Stimulated activated CD4-positive, alpha-beta T cell treated with anti-CD3 and anti-CD28 coated beads, Interleukin-1b, Interleukin-23, amount 100 ng/mL, for 24 hours (primary cell): ENCODE measurements at places on chromosomes 6 and 20.

GRCh38 chr6:4819706-4820283, 43.6 kb downstream of the CDYL start:
- no peak for DNase-seq

- DNase-seq: no peak
These were observed 3.5 kb upstream of the UCKL1 start for GRCh38 chr20:63959699-63960075.

DNA sequence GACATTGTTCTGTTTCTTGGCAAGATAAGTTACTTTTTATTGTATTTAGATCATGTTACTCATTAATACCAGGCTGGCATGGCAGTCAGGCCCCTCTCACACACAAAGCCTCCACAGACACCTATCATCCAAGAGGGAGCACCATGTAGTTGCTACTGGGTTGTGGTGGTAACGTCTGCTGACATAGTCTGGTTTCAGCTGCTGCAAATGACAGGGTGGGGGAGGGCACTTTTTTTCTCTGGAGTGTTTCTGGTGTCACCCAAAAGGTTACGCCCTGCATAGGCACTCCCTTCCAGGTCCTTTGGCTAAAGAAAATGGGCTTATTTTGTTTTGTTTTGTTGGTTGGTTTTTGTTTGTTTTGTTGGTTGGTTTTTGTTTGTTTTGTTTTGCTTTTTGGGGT, 236.4 kb upstream of the RIMS1 start:
- DNase-seq: no peak

- DNase-seq: no peak
These were observed 17.0 kb downstream of the TOP1 start for GRCh38 chr20:41045671-41046070.

- DNase-seq: no peak
These were observed 52.1 kb downstream of the BMP2 start for GRCh38 chr20:6819599-6819998.

- DNase-seq: no peak
These were observed 16.6 kb upstream of the FBXO9 start for GRCh38 chr6:53048431-53049195.

GRCh38 chr6:3209114-3210023, 18.1 kb downstream of the TUBB2B start:
- DNase-seq: no peak

- no peak for DNase-seq
These were observed 446.8 kb downstream of the TFAP2B start for GRCh38 chr6:51265426-51265825.

DNA sequence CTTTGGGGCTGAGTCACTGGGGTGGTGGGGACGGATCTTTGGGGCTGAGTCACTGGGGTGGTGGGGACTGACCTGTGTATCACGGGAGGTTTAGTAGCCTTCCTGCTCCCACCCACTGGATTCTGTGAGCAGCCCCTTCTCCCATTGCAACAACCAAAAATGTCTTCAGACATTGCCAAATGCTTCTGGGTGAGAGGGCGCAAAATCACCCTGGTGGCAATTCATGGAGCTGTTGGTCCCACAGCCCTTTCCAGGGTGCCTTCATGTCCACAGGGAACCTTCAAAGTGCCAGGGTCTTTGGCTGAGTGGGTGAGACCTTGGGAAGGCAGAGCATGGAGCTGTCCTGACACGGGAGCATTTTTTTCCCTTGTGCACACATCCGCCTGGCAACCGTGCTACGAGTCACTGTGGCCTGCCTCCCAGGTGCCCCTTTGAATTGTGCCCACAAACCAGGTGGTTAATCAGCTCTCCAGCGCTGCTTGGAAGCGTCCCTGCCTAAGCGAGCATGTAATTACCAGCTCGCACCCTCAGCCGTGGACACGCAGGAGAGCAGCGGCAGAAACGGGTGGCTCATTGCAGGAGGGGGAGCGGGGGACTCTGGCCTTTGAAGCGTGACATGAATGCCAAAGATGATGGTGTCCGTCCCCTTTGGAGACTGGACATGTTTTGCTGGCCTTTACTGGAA, 27.4 kb upstream of the APCDD1L start:
- DNase-seq: no peak

GRCh38 chr6:84976526-84977362, 212.3 kb upstream of the TBX18 start:
- DNase-seq: no peak

- no peak for DNase-seq
These were observed 63.4 kb downstream of the RREB1 start for GRCh38 chr6:7171119-7171518.

DNA sequence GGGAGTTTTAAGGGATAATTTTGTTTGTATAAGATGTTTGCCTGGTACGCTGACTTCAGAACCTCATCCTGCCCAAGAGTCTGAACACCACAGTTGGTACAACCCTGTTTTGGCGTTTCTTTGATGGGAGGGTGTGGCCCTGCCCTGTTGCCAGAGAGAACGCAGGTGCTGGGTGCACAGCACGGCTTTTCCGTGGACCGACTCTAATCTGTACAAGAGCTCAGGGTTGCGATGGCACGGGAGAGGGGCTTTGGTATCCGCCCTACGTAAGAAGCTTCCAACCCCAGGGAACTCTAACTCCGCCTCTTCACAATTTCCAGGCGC, 1.3 kb downstream of the CYP24A1 start:
- no peak for DNase-seq

DNA sequence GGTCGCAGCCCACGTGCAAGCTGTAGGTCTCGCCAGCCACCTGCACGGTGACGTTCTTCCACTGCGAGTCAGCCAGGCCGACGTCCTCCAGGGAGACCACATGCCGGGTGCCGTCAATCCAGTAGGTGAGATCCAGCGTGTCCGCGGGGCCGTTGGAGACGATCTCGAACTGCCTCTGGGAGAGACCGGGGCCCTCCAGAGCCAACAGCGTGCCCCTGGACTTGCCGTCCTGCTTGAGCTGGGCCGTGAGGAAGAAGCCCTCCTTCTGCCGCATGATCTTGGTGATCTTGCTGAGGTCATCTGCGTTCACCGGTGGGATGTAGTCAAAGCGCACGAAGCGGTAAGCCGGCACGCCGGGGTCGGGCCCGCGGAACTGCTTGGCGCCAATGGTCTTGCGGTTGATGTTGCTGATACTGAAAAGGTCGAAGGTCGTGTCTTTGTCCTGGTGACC, 5.1 kb downstream of the THBS2 start:
- DNase-seq: no peak

DNA sequence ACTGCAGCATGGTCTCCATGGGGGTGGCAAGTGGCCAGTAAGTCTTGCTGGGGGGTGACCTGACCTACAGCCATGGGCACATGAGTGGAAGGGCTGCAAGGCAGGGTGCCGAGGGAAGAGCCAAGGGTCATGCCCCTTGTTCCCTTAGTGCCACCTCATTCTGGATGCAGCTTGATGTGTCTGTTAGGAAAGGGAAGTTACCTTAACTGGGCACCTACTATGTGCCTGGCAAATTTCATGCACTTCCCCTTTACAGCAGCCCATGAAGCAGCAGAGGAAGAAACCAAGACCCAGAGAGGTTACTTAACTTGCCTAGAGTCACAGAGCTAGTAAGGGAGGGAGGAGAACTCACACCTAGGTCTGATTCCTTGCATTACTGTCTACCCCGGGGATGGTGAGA, 174.0 kb downstream of the MRPL14 start:
- DNase-seq: no peak

GRCh38 chr20:57442158-57442887, 51.1 kb downstream of the RBM38 start:
- no peak for DNase-seq

DNA sequence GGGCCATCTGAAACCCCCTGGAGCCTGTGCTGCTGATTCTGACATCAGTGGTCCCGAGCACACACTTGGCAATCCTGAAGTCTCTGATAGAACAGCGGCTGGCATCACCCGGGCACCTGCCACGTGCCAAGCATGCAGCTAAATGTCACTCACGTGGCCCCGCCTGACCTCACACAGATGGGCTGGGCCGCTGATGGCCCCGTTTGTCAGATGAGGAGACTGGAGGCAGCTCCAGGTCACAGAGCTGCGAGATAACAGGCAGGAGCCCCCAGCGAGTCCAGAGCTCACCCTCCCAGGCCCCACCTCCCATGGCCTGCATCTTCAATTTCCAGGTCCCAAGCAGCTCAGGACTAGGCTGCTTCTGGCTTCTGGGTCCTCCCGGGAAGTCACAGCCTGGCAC, 67.2 kb downstream of the YTHDF1 start:
- DNase-seq: no peak

DNA sequence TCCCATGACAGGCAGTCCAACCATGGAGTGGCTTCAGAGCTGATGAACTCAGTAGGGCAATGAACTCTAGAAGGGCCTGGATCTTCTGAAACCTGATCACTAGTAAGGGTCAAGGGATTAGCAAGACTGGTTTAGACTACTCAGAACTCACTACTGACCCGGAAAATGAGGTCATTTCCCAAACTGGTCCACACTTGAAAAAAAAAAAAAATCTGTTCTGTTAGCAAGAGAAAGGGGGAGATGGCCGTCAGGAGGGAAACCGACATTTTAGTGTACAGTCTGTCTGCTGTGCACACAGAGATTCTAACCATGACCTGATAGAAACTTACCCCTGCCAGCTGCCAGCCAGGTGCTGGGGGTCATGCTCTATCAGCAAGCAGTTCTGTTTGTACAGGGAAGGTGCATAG, 262.4 kb upstream of the AGPAT4 start:
- DNase-seq: no peak
